ENCODE measurements at places on chromosomes 2 and 18.

DNA sequence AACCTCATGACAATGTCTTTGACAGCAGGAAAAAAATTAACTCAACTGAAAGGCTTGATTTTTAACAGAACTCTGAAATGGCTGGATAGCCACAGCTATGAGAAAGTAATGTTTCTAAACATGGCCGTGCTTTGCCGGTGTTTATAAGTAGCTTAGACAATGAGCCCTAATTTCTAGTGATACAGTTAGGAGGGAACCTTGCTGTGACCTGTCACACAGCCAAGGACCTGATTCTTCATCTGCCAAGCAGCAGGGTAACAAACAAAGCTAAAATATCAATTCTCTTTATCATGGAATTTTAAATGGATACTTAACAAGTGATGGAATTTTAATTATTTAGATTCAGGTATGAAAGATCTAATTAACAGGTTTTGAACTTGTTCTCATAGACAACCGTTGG, 24.3 kb upstream of the DYNC2LI1 start:
- DNase-seq = no peak

- DNase-seq = no peak
These were observed 682.4 kb upstream of the TMEFF2 start for GRCh38 chr2:192877159-192877558.

GRCh38 chr2:190996338-190996946, 17.5 kb downstream of the STAT1 start:
- DNase-seq = peak; percentile 28

GRCh38 chr2:146240391-146240790, 1604.4 kb upstream of the ACVR2A start:
- no peak for DNase-seq

- DNase-seq = no peak
These were observed 65.1 kb downstream of the CFAP221 start for GRCh38 chr2:119609337-119609736.

- DNase-seq = no peak
These were observed 102.5 kb upstream of the LDAH start for GRCh38 chr2:20925265-20925889.

- DNase-seq = no peak
These were observed 6.5 kb upstream of the ACTG2 start for GRCh38 chr2:73886357-73886756.
